ENCODE measurements at places on chromosomes 16 and 17. TPM values are rescaled to one million over a fixed set of nuclear protein-coding genes. Genes with fewer than 3 reads are reported as not detected.

- peak; percentile 87 for DNase-seq
Observed at GRCh38 chr16:67447508-67448076, 16.7 kb downstream of the HSD11B2 start.

GRCh38 chr16:79276501-79276900 lies 324.0 kb downstream of the MAF start:
- no peak for DNase-seq

DNA sequence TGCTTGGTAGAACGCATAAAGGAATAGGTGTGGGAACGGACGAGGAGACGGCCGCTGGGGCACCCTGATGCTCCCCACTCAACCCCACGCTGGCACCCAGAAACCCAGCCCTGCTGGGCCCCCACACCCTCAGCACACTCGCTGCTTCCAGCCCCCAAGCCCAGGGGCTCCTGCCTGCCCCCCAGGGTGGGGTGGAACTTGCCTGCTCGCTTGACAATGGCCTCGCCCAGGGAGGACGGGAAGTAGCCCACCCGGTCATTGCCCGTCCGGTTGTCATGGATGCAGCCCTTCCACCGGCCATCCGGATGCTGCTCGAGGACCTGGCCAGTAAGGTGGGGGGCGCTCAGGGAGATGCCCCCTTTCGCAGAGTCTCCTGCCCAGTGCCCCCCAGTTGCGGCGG lies 9.9 kb downstream of the CASKIN1 start:
- no peak for DNase-seq

DNA sequence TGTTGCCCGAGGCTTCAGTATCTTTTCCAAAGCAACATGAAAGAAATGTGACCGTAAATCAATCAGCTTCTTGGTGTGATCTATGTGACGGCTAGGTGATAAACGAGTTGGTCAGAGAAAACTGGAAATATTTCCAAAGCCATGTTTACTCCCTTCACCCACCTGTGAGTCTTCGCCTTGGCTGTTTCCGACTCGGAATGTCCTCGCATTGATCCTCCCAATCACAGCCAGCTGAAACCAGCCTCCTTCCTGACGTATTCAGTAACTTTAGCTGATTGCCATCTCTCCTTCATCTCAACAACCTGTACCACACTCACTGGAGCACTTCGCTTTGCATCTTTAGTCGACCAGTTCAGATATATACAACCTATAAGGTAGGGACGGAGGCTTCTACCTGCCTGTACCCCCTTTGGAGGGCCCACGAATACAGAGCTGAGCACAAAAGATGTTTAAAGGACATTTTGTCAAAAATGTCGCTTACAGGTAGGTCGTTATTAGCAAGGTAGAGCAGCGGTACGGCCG lies 705 bp downstream of the KRABD2 start:
- DNase-seq = peak; percentile 22

- no peak for DNase-seq
Observed at GRCh38 chr17:10262451-10262850, 64.0 kb upstream of the GAS7 start.

The KRTAP3-1 gene
- total RNA-seq = not detected

- no peak for DNase-seq
Observed at GRCh38 chr17:47841488-47842291, 617 bp upstream of the SCRN2 start.

DNA sequence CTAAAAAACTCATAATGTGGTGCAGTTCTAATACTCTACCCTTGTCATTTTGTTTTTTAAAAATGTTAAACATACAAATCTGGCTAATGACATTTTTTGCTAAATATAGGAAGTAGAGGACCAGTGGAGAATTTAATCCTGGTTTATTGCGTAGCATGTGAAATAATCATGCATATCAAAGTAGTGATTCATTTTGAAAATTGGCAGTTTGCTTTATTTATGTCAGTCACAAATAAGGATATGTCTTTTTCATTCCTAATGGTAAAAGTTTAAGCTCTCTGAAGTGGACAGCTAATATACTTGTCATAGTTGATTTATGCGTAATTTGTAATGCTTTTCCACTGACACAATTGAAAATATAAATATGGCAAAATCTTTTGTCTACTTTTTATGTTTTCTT lies 224.2 kb downstream of the BCAS3 start:
- DNase-seq = no peak

DNA sequence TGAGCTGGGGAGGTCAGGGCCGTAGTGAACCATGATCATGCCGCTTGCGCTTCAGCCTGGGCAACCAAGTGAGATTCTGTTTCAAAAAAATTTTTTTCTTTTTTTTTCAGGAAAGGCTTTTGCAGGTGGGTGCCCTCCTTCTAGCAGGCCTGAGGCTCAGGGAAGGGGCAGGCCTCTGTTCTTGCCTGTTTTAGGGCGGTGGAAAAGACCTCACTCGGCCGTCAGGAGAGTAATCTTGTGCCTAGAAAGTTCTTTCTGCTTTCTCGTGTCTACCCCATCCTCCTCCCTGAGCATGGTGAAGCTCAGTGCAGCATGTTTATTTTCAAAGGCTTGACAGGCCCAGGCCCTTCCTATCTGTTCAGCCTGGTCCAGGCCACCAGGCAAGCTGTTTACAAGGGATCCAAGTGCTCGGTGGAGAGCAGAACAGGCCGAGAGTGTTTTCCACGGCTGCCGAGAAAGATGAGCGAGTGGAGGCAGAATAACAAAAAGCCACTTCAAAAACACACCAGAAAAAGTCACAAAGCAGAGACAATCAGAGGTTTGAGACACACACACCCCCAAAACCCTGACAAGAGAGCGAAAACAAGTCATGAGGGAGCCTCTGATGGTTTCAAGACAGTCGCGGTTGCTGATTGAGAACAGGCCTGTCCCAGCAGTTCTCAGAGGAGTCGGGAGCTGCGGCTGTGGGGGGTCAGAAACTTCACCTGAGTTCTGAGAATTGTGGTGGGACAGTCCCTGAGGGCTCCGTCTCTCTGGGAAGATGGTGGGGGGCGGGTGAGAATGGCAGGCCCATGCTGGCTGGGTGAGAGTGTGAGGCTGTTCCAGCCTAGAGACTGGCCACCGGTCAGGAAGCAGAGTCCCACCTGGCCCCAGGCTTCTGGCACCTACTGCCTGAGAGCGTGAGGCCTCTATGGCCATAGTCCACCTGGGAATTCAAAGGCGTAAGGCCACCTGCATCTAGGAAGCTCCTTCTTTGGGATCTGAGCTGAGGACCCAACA lies 37.5 kb upstream of the CCR7 start:
- DNase-seq = no peak

The ZP2 gene
- total RNA-seq = not detected

- peak; percentile 90 for DNase-seq
Observed at GRCh38 chr17:72407336-72407909, 286.6 kb downstream of the SOX9 start.

DNA sequence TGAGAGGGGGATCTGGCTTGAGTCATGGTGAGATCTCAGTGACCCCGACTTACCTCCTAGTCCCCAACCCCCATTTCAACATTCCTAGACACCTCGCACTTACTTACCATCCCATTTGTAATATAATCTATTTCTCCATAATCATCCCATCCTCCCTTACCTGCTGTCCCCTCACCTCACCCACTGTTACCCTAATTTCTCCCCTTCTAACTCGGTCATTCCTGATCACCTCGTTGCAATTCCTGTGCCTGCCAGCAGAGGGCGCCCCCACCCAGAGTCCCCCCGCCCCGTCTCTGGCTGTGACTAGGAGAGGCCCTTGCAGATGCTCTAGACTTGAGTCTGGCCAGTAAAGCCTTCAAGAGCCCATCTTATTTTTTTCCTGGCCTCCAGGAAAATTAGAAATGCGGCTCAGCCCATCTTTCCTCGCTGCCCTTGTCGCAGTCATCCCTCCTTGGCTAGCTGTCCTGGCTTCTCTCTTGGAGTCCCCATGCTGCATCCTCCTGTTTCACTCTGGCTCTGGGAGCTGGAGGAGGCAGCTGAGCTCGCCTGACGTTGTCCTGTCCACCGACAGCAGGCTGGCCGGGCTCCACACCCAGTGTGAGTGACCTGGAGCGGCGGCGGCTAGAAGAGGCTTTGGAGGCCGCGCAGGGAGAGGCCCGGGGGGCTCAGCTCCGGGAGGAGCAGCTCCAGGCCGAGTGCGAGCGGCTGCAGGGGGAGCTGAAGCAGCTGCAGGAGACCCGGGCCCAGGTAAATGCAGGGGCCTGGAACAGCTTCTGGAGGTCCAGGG lies 5.0 kb downstream of the TBKBP1 start:
- peak; percentile 85 for DNase-seq

The PPY gene
- not detected for total RNA-seq

GRCh38 chr16:22353191-22353919 lies 21.1 kb downstream of the CDR2 start:
- DNase-seq = no peak

DNA sequence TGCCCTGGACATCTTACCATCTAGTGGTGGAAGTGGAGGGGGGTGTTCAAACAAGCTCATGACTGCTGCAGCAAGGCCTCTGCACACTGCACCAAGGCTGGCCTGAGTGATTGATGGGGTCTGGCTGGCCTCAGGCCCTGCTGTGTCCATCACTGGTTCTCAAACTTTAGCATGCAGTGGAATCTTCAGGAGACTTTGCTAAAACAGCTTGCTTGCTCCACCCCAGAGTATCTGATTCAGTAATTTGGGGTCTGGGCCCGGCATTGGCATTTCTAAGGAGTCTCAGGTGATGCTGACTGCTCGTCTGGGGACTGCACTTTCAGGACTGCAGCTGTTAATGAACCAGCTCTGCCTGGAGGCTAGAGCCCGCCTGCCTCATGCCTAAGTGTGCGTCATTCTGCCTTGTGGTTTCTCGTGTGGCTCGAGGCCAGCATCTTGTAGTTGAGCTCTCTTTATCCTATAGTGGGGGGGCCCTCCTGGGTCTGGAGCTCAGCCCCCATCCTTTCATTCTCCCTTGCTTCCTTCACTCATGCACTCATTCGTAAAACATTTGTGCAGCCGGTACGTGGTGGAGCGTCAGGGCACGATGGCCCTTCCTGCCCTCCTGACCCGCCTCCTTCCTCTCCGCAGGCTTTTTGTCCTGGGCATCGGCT lies 4.1 kb downstream of the MGAT5B start:
- peak; percentile 81 for DNase-seq

DNA sequence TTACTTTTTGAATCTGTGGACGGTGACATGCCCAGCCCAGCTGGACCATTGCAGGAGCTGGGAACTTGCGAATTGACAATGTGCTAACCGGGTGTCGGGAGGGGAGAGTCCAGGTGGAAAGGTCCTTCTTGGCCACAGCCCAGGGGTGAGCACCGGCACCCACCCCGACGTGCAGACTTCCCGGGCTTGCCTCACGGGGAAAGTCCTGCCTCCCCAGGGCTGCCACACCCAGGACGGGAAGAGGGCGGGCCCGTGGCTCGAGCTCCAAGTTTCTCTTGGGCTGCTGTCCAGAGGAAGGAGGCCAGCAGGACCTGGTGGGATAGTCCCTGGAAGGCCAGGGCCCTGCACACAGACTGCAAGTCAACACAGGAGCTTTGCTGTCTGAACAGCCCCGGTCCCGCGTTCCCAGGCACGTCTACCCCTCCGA lies 17.7 kb downstream of the CARD14 start:
- peak; percentile 53 for DNase-seq

GRCh38 chr16:4314532-4315185 lies 1.2 kb upstream of the GLIS2 start:
- DNase-seq = peak; percentile 47

The DNAH3 gene
- 0.21 TPM for total RNA-seq

The ANKFY1 gene
- 55.2 TPM for total RNA-seq

DNA sequence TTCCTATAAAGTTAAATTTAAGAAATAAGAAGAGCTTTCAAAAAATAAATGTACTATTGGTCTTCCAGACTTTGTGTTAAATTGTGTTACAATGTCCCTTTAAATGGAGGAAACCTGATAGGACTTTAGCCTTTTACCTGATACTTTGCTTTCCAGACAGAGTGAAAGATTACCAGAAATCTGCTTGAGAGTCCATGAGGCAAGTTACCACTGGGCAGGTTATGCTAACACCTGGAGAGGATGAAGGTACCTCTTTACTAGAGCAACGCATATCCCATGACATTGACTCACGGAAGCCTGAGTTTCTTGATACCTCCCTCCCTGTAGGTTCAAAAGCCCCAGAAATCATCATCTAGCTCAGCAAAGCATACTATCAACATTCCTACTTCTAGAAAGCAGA lies 143.9 kb upstream of the C17orf78 start:
- DNase-seq = no peak

DNA sequence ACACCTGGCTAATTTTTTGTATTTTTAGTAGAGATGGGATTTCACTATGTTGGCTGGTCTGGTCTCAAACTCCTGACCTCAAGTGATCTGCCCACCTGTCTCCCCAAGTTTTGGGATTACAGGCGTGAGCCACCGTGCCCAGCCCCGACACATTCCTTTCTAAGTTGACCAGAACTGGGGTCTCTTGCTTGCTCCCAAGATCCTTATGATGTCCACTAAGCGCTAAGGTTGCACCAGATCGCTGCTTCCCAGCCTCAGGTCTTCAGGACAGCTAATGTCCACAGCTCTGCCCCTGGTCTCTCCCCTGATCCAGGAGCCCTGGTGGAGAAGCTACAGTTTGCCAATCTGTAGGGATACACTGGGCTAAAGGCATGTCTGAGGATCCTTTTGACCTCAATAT lies 29.5 kb downstream of the NSMCE1 start:
- no peak for DNase-seq

The TUBD1 gene
- total RNA-seq = 12.6 TPM

- no peak for DNase-seq
Observed at GRCh38 chr17:65131240-65131639, 5.9 kb upstream of the RGS9 start.

The CHRNE gene
- total RNA-seq = 0.19 TPM

GRCh38 chr17:32142857-32143526 lies 690 bp downstream of the RHOT1 start:
- DNase-seq = peak; percentile 77

GRCh38 chr16:64968539-64968938 lies 153.3 kb downstream of the CDH11 start:
- DNase-seq = no peak

GRCh38 chr17:31266042-31266441 lies 31.0 kb downstream of the OMG start:
- no peak for DNase-seq

DNA sequence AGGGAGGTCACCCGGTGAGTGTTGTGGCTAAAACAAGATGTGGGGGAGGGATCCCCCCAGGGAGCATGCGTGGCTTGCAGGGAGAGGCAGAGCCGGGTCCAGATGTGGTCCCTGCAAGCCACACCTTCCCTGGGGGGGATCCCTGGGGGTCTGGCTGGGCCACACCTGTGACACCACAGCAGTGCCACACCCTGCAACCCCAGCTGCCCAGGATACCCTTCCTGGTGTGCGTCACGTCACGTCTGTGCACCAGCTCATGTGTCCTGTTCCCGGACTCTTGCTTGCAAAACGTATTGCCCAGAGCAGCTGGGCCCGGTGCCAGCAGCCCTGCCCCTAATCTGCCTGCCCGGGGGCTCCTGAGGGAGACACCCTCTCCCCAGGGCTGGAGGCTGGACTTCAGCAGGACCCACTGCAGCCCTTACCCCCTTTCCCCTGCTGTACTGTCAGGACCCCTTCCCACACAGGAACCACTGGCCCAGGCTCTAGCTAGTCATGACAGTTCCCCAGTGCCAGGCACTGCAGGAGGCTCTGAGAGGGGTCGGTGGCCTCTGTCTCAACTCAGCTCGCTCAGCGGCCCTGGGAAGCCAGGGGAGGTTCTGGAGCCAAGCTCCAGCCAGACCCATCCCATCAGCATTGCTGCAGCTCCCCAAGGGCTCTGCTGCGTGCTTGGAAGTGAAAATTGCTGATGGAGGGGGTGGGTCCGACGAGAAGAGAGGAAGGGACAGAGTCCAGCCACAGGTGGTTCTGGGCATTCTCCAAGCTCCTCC lies 25.8 kb upstream of the ACSF3 start:
- peak; percentile 68 for DNase-seq
